Heart right ventricle (tissue), 16 donors: ENCODE measurements at places on chromosomes 5 and 9. TPM values are rescaled to one million over a fixed set of nuclear protein-coding genes. Genes with fewer than 3 reads are reported as not detected.

- DNase-seq = peak; percentile 37
Observed at GRCh38 chr5:317086-317811, 4.3 kb upstream of the AHRR start.

- no peak for DNase-seq
Observed at GRCh38 chr5:92969781-92970237, 611.2 kb downstream of the NR2F1-AS1 start.

DNA sequence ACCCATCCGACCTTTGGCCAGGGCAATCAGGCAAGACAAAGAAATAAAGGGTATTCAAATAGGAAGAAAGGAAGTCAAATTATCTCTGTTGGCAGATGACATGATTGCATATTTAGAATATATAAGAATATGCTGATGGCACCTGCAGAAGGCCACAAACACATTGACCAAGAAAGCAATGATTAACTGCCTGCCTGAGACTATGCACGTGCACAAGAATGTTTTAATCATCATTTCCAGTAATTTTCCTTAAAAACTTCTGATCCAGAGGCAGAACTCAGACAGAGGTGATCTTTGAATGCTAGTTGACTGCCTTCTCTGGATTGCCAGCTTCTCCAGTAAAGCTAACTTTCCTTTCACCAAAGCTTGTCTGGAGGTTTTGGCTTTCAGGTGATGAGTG is 260.2 kb downstream of the DTWD2 start:
- no peak for DNase-seq

GRCh38 chr9:72353455-72354116 is 11.4 kb downstream of the ZFAND5 start:
- DNase-seq = no peak

The ADGRV1 gene
- total RNA-seq = 1.4 TPM

The GPRIN1 gene
- total RNA-seq = 1.0 TPM

DNA sequence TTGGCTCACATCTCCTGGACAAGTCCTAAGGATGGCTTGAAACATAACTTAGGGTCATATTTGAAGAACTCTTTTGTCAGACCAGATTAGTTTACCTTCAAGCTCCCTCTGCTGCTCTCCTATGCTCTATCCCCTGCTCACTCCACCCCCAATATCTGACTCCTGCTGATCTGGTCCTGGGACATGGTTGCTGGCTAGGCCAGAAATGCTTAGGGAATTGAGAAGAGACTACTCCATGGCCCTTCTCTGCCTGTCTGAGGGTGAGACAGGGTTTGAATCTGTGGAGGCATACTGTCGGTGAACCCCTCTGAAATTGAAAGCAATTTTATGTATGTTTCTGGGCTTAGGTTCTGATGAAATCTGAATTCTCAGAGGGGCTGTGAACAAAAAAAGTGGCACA is 3.3 kb downstream of the OTULIN start:
- DNase-seq = no peak

The FREM1 gene
- 1.1 TPM for total RNA-seq

The PCDHA1 gene
- not detected for total RNA-seq

DNA sequence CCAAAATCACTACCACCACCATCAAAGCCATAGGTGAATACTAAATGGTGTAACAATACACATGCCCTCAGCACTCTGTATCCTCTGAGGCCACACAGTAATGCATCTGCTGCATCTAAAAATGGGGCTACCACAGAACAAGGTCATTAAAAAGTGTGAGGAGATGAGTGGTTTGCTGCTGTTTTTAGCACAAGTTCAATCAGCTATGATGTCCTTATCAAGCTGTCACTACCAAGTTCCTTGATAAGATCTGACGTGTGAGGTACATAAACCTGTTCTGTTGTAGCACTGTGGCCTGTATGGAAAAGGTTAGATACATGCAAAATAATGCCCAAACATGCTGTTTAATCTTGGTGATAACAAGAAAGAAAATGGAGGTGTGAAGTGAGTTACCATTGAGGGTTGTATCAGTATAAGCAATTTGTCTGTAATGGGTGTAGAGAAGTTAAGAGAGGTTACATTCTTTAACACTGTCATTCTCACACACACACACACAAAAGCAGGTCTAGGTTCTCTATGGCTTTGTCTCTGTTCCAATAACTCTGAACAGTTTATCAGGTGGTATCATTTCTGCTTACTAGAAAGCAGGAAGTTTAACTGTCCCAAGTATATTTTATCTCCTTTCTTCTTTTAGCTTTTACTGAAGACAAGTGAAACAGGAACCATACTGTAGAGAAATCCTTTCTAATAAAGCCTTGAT is 252.9 kb downstream of the CWC27 start:
- DNase-seq = no peak

DNA sequence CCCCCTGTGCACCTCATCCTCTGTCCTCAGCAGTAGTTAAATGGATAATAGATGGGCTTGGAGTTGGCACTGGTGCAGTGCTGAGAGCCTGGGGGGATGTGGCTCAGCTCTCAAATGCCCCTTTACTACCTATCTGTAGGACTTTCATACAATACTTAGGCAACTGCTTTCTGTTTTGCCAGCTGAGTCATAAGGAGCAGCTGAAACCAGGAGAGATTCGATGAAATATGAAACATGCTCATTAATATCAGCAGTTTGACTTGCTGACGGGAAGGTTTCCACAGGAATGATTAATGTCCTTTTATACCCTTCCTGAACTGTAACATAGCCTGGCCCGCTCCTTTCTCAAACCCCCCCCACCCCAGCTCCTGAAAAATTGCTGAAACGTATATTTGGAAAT is 142.6 kb downstream of the SAXO1 start:
- DNase-seq = no peak

The BRINP1 gene
- total RNA-seq = 0.45 TPM

The MOCS2 gene
- 81.5 TPM for total RNA-seq
